Left colon (tissue), 2 donors: ENCODE measurements at places on chromosomes 3 and 15.

GRCh38 chr3:64129581-64129980 is 95.7 kb downstream of the PRICKLE2 start:
- no peak for DNase-seq

GRCh38 chr3:52055537-52056351 is 627 bp downstream of the DUSP7 start:
- DNase-seq, result peak; percentile 62

GRCh38 chr3:56121716-56122115 is 346.6 kb downstream of the ERC2 start:
- DNase-seq, result no peak

GRCh38 chr3:194130807-194131589 is 5.0 kb upstream of the HES1 start:
- DNase-seq, result peak; percentile 69

GRCh38 chr3:123559040-123559861 is 25.6 kb downstream of the HACD2 start:
- DNase-seq, result no peak

DNA sequence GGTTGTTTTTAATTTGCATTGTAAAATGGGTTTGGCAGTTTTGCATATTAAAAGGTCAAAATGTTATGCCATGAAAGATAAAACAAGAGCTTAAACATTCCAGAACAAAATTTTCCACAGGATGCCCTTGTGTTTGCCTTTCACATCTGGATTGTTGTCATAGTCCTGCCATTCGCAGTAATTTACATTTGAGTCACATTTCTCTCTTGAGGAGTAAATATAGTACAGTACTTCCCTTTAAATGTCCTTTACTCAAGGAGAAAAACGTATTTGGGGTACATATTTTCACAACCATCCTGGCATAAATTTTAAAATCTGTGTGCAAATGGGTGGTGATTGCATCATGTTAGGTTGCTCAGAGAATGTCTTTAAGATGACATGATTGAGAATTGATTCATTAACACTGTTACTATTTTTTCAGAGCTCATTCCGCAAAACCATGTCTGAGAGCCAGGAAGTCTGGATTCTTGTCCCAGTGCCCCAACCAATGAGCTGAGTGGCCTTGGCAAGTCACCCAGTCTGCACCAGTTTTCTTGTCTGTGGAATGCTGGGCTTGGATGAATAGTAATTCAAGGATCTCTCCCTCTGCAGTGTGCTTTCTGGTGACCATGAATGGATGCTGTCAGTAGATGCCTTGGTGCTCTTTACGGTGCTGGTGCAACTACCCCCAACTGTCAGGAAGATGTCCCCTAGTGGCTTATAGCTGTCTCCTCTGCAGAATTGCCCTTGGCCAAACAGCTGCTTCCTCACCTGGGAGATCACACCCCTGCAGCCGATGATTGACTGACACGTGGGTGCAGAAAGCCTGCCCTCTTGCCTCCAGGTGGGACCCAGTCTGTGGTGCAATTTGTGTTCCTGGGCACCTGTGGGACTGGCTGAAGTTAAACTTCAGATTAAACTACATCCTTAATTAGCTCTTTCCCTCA is 43.0 kb downstream of the ABHD5 start:
- no peak for DNase-seq
